ENCODE measurements at places on chromosomes 6 and 20.

DNA sequence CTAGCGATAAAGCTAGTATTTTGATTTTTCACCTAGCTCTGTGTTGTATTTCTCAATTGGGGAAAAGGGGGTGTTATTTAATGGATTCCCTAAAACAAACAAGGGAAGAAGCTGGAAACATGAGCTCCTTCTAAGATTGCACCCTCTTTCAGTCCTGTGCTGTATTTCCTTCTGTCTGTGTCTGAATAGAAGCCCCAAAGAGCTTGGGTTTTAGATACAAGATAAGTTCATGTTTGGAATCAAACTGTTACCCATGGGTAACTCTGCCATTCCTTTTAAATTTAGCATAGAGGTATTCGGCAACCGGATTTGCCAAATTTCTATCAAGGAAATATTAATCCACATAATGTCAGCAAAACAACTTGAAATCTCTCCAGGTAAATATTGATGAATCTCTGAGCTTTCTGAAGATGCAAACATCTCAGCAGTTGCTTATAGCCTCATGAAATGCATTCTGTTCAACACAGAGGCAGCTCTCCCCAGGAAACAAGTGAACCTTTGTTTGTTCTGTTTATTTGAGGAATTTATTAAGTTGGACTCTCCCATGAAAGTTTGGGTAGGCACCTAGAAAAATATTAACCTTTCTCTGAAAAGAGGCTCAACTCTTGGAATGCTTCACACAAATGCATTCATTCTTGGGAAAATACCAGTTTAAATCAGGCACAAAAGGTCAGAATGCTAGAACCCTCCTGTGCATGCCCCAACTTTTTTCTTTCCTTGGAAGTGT is 9.9 kb upstream of the SCGN start:
- DNase-seq = no peak

DNA sequence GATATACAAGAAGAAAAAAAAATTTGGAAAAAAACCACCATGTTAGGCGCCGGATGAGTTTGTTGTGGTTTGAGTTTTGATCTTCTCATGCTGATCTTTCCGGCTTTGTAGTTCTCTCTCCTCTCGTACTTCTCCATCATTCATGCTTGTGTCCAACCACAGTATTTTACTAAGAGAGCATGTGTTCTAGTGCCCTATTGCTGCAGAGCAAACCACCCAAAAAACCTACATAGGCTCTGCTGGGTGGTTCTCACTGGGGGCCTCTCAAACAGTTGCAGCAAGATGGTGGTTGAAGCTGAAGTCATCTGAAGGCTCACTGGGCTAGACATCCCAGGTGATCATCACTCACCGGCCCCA is 404.2 kb downstream of the PLCB1 start:
- no peak for DNase-seq

- DNase-seq = no peak
These were observed 94.6 kb upstream of the INSM1 start for GRCh38 chr20:20273286-20273685.

GRCh38 chr6:156809034-156809433 is 31.9 kb downstream of the ARID1B start:
- no peak for DNase-seq

DNA sequence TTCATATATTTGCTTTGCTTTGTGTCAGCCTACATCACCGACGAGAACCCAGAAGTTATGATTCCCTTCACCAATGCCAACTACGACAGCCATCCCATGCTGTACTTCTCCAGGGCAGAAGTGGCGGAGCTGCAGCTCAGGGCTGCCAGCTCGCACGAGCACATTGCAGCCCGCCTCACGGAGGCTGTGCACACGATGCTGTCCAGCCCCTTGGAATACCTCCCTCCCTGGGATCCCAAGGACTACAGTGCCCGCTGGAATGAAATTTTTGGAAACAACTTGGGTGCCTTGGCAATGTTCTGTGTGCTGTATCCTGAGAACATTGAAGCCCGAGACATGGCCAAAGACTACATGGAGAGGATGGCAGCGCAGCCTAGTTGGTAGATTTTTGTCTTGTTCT is 28.5 kb downstream of the DSE start:
- DNase-seq = no peak

DNA sequence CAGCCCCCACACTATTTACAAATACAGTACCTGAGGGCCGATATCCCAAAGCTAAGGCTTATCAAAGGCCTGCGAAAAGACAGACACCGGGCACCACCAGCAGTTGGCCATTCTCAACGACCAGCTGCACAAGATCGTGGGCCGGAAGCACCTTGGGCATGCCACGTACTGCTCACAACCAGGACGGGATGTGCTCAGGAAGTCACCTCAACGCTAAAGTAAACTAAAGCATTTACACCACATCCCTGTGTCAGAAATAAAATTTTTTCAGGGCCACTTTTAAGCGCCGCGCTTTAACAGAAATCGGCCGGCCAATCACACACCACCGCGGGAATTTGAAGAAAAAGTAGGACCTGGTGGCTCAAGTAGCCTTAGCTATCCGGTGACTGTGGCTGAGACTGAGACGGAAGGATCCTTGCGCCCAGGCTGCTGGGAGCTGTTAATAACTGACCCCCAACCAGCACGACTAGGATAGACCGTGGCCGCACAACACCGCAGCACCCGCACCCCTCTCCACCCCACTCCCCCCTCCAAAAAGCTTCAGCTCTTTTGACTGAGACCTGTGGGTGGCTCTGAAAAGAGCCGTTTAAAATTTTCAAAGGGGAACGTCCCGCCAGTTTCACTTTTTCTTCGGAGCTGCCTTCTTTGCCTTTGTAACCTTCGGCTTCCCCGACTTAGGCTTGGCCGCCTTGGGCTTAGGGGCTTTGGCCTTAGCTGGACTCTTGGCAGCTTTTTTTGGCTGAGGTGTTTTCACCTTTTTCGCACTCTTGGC is 131.2 kb upstream of the BTN3A2 start:
- DNase-seq = peak; percentile 81

GRCh38 chr6:27864906-27865849 is 47.0 kb downstream of the OR2B2 start:
- DNase-seq = peak; percentile 96

DNA sequence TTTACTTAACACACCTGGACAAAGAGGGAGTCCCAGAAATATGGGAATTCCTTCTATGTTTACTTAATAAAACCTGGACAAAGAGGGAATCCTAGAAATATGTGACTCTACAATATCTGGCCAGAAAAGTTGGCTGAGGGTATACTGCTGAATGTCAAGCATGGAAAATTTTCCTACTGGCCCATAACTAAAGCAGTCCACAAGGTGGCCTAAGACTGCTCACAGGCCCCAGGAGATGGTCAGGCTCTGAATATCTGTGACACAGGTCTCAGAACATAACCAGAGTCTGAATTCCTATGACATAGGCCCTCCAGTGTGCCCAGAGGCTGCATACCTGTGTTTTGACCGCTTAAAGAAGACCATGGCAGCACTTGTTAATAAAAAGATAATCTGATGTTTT is 578.2 kb upstream of the NRSN1 start:
- DNase-seq = no peak

DNA sequence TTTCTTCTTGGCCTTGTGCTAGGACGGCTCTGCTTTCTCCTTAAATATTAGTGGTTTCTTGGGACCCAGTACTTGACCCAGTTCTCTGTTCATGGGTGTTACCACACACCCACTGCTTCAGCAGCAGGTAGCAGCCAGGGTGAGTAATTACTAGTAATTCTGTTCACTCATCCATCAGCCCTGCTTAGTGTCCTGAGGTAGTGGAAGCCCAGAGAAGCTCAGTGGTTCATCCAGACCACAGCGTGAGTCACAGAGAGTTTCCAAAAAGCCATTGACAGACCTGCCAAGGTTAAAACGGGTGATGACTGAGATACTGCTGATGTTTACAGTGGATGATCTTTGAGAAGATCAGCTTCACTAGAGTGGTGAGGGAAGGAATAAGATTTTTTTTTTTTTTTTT is 51.7 kb upstream of the HINT3 start:
- peak; percentile 44 for DNase-seq

Data from CD4-positive, alpha-beta T cell treated with Interleukin-10 for 1 hour (primary cell).